Suppressor macrophage treated with lipopolysaccharide for 4 hours (primary cell): ENCODE measurements at places on chromosomes 3 and 15.
A peak's percentile ranks its signal among the peaks of the same experiment; 100 is the strongest.

DNA sequence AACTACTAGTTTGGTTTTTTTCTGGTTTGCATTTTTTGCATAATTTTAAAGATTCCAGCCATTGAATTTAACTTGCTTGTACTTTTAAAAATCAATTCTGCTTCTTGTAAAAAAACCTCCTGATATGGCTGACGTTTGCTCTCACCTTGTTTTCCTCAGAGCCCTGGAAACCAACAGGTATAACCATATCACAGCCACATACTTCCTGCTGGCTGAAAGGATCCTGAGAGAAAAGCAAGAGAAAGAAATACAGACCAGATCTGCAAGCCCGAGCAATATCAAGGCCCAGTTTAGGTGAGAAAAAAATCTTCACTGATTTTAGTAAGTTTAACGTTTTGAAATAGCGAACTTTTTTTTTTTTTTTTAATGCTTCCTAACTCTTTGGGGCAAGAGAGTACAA is 56.8 kb downstream of the SNRK start:
- DNase-seq = no peak

- no peak for DNase-seq
These were observed 124.3 kb downstream of the CTNNB1 start for GRCh38 chr3:41323467-41324155.

- no peak for DNase-seq
These were observed 35.6 kb upstream of the CHRNB4 start for GRCh38 chr15:78676424-78677110.

DNA sequence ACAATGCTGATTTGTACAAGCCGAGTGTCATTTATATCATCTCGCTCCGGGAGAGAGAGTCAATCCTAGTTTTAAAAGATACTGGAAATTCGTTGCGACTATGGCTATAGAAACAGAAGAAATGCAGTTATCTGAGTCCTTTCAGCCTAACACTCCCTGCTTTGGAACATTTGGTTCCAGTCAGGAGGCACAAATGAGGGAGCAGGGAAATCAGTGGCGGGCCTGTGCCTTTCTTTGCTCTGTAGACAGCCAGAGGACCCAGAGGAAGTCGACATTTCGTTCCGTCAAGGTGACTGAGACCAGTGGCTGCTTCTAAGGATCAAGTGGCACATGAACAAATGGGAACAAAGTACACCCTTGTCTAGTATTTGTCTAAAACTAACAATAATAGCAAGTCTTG is 745 bp upstream of the RIOX2 start:
- no peak for DNase-seq

DNA sequence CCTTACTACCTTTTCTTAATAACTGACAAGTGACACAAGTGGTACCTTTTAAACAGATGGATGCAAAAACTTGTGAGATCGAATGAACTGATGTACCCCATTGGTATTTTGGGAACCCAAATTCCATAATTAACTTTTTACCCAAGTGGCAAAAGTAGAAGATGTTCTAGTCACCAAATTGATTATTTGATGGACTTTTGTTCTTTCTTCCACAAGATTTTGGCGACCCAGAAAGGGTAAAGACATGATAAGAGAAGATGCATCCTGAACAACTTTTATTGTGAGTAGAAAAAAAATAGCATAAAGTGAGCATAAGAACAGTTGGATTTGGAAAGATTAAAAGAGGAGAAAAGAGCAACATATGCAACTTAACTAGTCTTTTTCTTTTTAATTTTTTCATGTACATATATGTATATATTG is 159.5 kb downstream of the TIGIT start:
- DNase-seq = no peak

DNA sequence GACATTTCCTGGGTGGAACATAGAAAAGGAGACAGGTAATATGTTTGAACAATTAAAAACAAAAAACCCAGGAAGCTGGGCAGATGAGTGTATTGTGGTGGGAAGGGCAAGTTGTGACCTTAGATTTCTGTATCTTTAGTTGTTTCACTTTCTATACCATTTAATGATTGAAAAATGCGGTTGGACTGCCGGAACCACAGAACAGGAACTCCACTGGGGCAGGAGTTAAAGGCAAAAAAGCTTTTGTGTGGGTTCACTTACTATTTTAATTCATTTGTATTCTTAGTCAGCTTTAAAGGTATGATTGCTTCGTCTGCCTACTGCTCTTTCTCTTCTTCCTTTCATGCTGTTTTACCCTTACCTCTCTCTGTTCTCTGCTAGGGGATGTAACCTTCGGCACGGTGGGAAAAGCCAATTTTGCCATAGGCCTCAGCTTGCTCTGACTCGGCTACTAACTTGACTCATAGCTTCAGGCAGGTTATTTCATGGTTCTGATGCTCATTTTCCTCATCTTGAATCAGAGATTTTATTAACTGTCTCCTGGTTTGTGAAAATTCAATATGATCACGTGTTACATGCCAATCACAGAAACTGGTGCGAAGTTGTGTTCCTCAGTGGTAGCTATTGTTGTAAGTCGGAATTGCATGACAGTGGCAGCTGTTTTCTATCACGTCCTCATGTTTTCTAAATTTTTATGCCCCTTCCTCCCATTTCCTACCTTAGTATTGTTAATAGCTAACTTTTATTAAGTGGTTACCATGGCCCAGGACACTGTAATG is 1.6 kb upstream of the MCTP2 start:
- peak; percentile 79 for DNase-seq

- DNase-seq = no peak
These were observed 21.8 kb upstream of the KLHL6 start for GRCh38 chr3:183577346-183577745.

GRCh38 chr3:195893044-195893395 is 15.3 kb downstream of the TNK2 start:
- DNase-seq = no peak

GRCh38 chr3:58637509-58637908 is 29.1 kb downstream of the FAM3D start:
- no peak for DNase-seq

DNA sequence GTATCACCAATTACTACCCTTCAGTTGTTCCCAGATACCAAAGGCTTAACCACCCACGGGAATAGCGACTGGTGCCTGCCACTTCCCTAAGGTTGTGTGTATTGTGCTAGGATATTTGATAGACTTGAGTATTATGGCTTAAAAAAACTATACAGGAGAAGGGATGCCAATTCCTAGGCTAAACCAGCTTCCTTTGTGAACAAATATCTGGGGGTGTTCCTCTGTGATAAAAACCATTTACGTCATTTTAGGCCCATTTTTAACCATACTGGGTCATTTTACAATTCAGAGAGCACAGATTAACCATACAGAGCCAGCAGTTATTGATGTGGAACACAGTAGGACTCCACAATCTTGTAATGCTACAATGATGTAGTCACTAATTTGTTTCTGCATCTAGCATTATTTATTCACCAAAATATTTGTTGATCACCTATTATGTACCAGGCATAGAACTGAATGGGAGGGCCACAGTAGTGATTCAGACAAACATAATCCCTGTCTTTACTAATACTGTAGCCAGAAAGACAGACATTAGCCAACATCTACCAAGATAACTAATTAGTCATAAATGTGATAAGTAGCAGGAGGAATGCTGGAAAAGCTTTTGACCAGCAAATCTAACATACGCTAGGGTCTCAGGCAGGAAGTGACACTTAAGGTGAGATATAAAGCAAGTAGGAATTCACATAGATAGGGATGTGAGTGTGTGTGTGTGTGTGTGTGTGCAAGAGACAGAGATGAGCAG is 184.8 kb downstream of the MECOM start:
- no peak for DNase-seq

DNA sequence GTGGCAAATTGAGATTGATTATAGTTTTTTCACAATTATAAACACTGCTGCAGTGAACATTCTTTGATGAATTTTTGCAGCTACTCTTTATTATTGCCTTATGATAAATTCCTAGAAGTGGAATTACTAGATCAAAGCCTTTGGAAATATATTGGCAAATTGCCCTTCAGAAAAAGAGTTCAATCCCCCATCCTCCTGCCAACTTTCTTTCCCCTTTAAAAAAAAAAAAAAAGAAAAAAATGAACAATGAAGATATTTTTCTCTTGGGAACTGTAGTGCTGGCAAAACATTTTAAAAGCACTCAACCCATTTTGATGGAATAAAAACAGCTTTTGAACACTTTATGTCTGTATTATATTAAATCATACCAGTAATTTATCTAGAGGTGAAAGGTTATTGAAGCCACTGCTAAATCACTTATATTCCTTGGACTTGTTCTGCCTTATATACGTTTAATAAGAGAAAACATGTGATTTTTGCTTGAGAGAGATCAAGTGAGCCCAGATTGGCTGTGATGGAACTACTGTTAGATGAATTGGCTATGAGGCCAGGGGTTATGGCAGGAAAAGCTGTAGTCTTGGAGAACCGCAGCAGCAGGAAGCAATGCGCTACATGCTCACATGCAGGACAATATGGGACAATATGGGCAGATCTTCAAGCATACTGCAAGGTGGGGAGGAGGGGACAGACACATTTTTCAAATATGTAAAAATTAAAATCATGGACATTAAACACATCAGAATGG is 212.8 kb upstream of the C2CD4B start:
- DNase-seq = no peak

- no peak for DNase-seq
These were observed 219.3 kb upstream of the NANOGP8 start for GRCh38 chr15:35304389-35304788.

DNA sequence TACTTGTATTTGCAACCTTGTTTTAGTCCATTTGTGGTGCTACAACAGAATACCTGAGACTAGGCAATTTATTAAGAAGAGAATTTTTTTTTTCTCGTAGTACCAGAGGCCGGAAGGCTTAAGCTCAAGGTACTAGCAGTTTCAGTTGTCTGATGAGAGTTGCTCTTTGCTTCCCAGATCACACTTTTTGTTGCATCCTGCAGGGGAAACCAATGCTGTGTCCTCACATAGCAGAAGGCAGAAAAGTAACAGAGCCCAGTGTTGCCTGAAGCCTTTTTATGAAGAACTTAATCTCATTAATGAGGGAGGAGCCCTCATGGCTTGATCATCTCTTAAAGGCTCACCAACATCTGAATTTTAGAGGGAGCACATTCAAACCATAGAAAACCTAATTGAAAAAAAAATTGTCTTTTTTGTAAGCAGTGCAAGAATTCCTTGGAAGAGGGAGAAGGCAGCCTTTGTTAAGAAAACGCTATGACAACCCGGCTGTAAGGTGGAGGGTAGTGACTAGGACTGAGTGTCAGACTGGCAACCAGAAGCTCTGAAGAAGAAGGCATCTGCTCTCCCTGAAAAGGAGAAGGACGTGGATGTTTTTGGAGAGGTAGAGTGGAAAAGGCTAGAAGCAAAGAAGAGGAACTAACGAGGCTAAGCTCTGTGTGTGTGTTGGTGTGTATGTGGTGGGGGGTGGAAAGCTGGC is 1245.3 kb downstream of the ROBO2 start:
- DNase-seq = no peak

- no peak for DNase-seq
These were observed 78.0 kb downstream of the MYO1E start for GRCh38 chr15:59294574-59295260.

GRCh38 chr15:77722759-77723460 is 90.2 kb upstream of the LINGO1 start:
- DNase-seq = no peak

DNA sequence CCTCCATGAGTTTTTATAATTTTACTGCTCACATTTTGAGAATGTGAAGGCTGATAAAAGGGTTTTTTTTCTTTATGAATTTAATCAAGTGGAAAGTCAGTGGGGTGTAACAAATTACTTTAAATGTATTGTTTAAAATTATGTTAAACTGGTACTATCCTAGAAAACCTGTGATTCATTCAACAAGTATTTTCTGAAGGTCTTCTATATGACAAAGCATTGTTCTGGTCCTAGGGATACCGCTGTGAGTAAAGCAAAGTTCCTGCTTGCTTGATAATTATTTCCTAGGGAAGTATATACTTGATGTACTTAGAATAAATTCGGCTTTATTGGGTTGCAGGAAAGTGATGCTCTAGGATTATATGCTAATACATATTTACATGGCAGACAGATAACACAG is 152.8 kb upstream of the GOLGA6L4 start:
- DNase-seq = no peak

GRCh38 chr15:68405378-68406250 is 26.3 kb downstream of the ITGA11 start:
- DNase-seq = no peak

GRCh38 chr3:127375151-127375930 is 87.5 kb upstream of the PRR20G start:
- DNase-seq = no peak

DNA sequence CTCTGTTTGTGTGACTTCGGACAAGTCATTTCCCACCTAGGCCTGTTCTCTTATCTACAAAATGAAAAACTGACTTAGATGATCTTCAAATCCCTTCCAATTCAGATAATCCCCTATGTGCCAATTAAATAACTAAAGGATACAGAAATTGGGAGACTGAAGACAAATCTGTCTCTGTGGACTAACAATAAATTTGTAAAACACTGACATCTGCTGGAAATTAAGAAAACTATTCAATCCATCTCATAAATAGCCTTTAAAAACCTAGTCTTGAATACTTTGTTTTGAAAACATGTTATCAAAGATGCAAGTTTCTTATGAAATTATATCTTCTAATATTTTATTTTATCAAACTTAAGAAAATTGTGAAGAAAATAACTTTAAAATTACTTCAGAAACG is 38.3 kb downstream of the MTHFS start:
- DNase-seq = peak; percentile 17

DNA sequence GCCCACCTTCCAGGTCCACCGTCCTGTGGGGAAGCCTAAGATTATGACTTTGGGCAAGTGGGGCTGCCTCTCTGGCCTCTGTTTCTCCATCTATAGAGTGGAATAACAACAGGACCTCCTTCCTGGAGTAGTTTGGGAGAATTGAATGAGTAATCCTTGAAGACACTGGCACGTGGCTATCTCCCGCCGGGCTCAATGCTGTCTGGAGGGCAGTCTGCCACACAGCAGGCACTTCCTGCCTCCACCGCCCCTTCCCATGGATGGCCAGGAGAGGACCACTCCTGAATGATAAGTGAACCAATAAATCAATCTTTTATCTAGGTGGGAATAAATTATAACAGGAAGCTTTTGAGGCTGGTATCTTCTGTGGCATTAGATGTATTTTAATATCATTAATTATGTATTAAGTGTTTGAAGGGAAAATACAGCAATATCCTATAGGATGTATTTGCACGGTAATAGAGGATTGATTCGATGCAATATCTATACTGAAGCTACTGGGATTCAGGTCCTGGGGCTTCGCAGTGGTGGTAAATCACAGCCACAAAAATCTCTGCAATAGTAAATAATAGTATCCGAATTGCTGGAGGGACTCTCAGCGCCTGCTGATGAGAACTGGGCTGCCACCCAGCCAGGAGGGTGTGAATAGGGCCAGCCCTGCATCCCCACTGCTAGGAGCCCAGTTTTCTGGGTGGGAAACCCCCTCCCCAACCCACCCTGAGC is 15.9 kb downstream of the MEGF11 start:
- DNase-seq = no peak

DNA sequence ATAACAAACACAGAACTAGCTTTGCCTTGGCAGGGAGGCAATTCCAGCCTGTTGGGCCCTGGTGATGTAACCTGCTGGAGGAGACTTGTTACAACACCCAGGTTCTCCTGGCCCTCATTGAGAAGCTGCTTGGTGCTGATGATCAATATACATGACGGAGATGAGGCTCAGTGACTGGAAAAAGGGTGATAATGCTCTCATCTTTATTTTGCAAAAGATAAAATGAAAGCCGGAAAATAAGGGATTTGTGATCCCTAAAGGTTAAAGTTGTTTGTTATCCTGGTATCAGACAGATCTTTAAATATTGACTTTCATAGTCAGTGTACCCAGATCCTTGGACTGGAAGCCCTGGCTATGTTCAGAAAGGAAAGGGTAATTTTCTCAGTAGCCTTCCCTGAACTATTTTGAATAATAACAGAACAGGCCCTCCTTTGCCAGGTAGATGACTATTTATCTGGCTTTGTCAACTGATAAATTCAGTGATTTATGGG is 118.9 kb upstream of the MEIS2 start:
- no peak for DNase-seq
